ENCODE measurements at places on chromosomes 12 and 14. TPM values are rescaled to one million over a fixed set of nuclear protein-coding genes. Genes with fewer than 3 reads are reported as not detected.
A peak's percentile ranks its signal among the peaks of the same experiment; 100 is the strongest.

GRCh38 chr12:6276956-6277620, 33.4 kb upstream of the PLEKHG6 start:
- DNase-seq: no peak

DNA sequence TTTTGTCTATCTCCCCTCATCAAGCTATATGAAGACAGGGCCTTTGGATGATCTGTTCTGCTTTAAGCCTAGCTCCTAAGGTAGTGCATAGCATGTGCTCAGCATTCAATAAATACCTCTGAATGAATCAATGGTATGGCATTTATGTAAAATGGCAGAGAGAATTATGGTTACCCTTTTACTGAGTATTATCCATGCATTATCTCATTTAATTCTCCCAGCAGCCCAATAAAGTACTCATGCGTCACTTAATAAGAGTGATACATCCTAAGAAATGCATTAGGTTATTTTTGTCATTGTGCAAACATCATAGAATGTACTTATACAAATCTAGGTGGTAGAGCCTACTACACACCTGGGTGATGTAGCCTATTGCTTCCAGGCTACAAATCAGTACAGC, 269.7 kb downstream of the KSR2 start:
- DNase-seq: no peak

DNA sequence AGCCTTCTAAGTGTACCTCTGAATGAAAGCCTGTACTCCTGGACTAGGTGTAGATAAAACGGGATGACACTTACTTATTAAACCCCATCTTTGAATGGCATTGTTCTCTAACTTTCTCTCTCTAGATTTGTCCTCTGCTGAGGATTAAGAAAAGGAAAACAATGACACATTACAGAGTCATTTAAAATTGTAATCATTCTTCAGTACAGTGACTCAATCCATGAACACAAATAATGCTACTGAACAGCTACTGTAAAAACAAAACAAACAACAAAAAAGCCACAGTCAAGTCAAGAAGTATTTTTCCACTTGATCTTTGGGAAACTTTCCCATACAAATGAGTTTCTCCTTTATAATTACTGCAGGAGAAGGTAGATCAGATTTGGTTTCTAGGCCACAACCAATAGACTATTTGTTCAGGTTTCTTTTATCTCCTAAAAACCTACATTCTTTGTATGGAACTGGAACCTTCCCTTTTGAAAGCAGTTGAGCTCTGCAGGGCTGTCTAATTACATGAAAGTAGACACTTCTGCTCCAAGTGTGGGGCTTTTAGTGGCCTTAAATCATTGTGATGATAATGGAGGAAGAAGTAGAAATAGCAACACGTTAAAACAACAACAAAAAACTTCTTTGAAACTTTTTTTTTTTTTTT, 219.1 kb downstream of the ESR2 start:
- no peak for DNase-seq

DNA sequence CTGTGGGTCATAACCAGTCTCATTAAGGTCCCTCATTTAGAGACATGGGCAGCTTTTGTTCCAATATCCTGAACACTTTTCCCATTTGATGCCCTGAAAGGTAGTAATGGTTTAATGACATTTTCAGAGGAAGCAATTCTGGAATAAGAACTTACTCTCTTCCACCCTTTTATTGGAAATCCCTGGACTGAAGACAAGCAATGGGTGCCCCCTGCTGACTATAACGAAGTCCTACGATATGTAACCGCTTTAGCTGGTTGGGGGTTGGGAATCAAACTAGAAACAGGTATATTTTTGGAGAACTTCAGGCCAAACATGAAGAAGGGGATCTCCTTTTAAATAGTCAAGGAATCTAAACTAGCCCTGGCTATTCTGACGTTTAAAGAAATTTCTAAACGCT, 20.5 kb downstream of the SARNP start:
- DNase-seq: no peak

GRCh38 chr12:112987561-112987960, 9.2 kb downstream of the OAS2 start:
- peak; percentile 16 for DNase-seq

Gene CCDC92
- 21.2 TPM for total RNA-seq

GRCh38 chr12:98741556-98742265, 96.6 kb downstream of the APAF1 start:
- no peak for DNase-seq

- DNase-seq: no peak
Measured at GRCh38 chr14:91142214-91142668, 28.4 kb downstream of the DGLUCY start.

Gene SMIM10L1
- 6.4 TPM for total RNA-seq

DNA sequence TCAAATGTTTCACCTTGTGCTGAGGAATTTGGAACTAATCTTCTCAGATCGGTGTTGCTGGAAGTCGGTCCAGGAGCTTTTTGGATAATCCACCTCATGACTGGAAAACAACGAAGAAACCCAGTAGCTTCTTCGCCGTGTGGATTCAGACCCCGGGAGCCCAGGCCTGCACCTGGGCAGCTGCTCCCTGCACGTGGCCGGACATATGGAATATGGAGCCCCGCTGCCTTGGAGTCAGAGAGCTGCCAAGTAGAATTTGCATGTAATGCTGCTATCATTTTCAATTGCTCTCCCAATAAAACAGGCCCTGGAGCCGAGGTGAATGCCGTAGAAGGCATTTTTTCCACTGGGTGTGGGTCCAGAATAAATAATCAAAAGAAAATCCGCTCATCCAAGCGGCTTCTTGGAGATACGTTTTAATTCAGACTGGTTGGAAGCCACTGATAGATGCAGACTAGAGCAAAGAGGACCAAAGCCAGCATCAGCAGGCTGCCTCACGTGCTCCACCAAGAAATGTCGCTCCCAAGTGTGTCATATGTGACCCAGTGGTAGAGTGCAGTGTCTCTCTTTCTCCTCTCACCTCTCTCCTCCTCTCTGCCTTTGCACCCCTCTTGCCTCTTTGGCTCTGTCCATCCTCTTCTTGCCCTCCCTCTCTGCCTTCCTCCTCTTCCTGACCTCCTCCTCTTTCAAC, 115.3 kb downstream of the ZNF664 start:
- DNase-seq: no peak

Gene SIX1
- total RNA-seq: not detected

- no peak for DNase-seq
Measured at GRCh38 chr12:54017878-54018467, 9.2 kb downstream of the HOXC8 start.

GRCh38 chr14:94052199-94052598, 26.1 kb downstream of the OTUB2 start:
- DNase-seq: no peak

- DNase-seq: no peak
Measured at GRCh38 chr12:117111386-117111785, 12.2 kb upstream of the TESC start.

Gene IL31
- not detected for total RNA-seq

Gene SLCO1B3
- 73.3 TPM for total RNA-seq

DNA sequence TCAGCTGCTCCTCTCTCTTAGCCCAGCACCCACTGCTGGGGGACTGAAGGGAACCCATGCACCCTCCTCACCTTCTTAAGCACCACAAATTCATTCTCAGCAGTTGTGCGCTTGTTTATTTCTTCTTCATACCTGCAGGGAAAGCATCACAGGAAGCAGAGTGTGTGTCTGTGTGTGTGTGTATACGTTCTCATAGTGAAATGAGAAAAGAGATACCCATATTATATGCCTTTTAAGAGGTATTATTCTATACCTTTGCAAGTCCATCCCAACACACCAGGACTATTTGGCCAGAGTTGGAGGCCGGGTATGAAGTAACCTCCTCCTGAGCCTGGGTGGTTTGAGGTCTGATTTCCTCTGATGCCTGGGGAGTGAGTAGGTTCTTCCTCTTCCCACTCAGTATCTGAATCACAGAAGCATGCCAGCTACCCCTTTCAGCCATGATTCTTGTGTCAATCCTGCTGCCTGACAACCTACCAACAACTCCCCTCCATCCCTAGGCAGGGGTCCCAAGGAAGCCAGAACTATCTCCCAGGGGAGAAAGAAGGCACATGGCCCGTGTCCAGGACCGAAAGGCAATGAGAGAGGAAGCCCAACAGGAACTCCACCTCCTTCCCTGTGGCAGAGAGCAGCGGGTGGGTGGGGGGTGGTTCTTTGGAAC, 3.0 kb downstream of the KRT73 start:
- DNase-seq: no peak

DNA sequence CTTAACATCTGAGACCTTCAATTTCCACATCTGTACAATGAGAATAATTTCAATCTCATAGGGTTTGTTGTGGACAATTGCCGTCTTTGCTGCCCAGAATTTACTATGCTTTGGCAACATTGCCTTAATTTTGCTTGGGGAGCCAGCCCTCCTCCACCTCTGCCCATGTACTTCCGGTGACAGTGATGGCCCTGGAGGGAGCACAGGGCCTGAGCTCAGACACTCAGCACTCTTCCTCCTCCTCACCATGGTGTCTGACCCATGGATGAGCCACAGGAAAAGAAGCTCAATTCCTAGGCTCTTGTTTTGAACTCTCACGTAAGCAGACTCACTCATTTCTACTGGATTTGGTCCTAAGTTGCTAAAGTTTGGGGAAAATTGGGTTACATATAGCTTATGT, 58.2 kb downstream of the TBC1D30 start:
- no peak for DNase-seq

GRCh38 chr12:44570036-44570583, 306.0 kb downstream of the NELL2 start:
- no peak for DNase-seq

GRCh38 chr14:41607304-41607775, 664 bp downstream of the LRFN5 start:
- DNase-seq: no peak

GRCh38 chr12:131507881-131508280, 203.0 kb upstream of the SFSWAP start:
- DNase-seq: peak; percentile 10

Gene B3GNT4
- total RNA-seq: not detected

GRCh38 chr12:48151103-48151771, 6.1 kb downstream of the ASB8 start:
- no peak for DNase-seq

- no peak for DNase-seq
Measured at GRCh38 chr14:77041881-77042545, 13.5 kb upstream of the IRF2BPL start.

Gene ITPK1
- total RNA-seq: 61.3 TPM
